ENCODE measurements at places on chromosomes 7 and 10.

DNA sequence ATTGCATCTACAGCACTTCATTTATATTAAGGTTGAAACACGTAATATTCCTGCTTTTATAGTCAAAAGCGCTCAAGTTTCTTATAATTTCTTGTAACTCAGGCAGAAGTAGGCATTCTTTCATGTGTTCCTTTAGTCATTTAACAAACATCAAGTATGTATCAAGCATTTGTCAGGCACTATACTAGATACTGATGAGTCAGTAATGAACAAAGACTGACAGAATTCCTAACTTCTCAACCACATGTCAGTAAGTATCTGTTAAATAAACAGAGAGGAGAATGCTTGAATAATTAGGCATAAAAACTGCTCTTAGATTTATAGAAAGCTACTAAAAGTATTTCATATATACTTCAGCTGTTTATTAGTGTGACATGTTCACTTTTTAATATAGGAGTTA, 9.9 kb downstream of the CRPPA start:
- no peak for DNase-seq

GRCh38 chr10:52258799-52259425, 55.2 kb upstream of the DKK1 start:
- DNase-seq: no peak

GRCh38 chr7:76294344-76295024, 8.0 kb upstream of the HSPB1 start:
- DNase-seq: peak; percentile 83

- DNase-seq: peak; percentile 28
These were observed 24.3 kb upstream of the ITGB8 start for GRCh38 chr7:20306180-20306946.

GRCh38 chr10:58177362-58177947, 90.2 kb downstream of the IPMK start:
- DNase-seq: no peak

DNA sequence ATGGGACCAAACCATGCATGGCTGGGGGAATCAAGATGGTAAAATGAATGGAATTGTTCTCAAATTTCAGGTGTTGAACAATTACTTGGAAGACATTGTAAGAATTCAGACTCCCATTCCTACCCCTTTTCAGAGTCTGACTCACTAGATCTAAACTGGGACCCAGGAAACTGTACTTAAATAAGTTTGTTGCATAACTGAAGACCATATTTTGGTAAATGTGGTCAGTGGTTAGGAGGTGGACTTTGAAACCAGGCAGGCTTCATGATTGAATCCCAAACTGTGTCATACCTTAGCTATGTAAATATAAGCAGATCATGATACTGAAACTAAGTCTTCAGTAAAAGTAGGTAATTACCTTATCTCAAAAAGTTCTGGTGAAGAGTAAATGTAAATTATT, 41.7 kb downstream of the ZWINT start:
- DNase-seq: no peak

- no peak for DNase-seq
These were observed 24.2 kb downstream of the PIP4K2A start for GRCh38 chr10:22690158-22690557.

DNA sequence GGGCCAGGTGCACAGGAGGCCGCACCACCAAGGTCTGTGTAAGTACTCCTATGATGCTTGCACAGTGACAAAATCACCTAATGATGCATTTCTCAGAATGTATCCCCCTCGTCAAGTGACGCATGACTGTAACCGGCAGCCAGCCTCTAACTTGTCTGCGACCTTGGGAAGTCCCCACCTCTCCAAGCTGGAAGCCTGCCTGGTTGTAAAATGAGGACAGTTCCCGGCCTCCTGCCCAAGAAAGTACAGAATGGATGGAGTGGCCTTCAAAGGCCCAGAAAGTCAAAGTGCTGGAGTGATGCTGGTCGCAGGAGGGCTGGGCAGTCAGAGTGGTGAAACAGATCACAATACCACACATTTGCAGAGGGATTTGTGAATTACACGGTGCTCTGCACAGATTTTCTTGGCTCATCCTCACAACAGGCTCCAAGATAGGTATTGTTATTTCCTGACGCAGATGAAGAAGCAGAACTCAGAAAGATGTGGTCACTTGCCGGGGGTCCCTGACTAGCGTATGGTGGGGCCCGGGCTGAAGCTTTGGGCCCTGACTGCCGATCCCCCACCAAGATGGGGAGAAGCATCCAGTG, 22.8 kb downstream of the SPOCK2 start:
- DNase-seq: no peak

- peak; percentile 26 for DNase-seq
These were observed 27.5 kb downstream of the ELFN1 start for GRCh38 chr7:1697499-1698125.

GRCh38 chr7:117006907-117007684, 53.8 kb downstream of the ST7 start:
- no peak for DNase-seq

All from H9 (cell line).